ENCODE measurements at places on chromosomes 4 and X.

DNA sequence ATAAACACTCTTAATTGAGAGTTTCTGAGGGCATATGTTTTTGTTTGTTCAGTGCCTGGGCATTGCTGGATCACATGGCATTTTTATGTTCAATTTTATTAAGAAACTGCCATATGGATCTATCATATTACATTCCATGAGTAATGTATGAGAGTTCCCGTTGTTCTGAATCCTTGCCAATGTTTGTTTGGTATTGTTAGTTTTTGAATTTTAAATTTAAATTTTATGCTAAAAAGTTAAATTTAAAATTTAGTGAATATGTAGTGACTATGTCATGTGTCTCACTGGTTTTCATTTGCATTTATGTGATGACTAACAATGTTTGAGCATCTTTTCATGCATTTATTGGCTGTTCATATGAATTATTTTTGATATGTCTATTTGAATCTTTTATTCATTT lies 54.8 kb upstream of the GEMIN8 start:
- DNase-seq: no peak

DNA sequence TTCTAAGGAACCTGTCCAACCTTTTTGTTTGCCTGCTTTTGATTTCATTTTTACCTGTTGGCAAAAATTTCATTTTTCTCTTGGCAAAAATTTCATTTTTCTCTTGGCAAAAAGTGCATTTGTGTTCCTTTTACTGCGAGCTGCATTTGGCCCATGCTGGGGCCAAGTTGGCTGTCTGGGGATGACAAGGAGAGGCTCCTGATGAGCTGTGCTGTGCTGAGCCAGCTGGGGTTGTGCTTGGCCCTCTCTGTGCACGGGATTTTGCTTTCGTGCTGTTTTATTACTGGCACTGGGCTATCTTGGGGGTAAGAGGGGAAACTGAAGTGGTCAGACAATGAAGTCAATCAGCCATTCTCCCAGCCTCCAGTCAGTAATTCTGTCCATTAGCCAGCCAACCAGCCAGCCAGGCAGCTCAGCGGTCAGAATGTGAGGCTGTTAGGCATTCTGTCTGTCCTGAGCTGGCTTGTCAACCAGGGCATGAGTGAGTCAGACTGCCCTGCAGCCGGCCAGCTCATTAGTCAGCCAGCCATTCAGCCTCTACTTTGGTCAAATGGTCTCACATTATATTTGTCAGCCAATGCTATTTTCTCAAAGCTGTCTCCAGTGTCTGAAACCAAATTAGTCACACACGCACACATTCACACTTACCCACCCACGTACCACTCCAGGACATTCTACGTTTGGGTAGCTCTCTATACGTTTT lies 56.9 kb upstream of the PRPS1 start:
- DNase-seq: no peak

DNA sequence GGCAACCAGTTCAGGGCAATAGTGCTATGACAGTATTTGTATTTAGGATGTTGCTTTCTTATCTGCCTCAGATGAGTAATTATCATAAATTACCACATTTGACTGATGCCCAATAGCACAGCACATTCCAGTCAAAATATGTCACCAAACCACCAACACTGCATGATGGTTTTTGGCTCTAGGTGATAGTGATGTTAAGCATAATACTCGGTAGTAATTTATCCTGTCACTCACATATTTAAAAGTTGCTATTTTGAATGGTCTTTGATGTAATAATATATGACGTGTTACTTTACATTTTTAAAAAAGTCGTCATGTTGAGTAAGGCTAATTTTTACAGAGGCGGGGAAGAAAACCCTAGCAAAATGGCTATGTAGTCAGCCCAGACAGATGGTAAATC lies 42.5 kb downstream of the UNC5C start:
- no peak for DNase-seq

DNA sequence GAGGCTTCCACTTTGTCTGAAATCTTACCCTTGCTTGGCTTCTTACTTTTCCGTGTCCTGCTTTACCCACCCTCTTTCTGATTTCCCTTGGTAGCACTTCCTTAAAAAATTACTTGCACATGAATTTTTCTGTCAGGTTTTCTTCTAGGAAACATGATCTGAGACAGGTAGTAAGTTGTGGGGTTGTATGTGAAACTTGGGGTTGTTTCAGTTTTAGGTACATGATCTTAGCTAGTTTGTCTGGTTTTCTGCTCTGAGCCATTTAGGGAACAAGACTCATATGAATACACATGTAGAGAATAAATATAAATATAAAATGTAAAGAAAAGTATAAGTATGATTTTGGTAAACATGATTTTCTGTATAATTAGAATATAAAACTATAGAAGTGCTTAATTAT lies 17.4 kb upstream of the ARMCX2 start:
- no peak for DNase-seq

- DNase-seq: no peak
Measured at GRCh38 chr4:74370912-74371311, 6.0 kb downstream of the EREG start.

DNA sequence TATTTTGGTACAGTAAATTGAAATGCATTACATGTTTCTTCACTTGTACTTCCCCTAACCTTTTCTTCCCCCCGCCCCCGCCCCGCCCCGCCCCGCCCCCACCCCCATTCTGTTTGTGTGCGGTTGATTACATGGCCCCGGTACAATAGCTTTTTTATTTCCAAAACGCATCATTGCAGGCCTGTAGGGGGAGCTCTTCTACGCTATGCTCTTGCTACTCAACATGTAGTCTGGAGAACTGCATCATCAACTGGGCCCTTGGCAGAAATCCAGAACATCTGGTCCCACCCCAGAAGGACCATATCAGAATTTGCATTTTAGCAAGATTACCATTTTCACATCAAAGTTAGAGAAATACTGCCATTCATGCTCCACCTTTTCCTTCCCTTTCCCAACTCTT lies 333.3 kb upstream of the DDX53 start:
- DNase-seq: no peak

DNA sequence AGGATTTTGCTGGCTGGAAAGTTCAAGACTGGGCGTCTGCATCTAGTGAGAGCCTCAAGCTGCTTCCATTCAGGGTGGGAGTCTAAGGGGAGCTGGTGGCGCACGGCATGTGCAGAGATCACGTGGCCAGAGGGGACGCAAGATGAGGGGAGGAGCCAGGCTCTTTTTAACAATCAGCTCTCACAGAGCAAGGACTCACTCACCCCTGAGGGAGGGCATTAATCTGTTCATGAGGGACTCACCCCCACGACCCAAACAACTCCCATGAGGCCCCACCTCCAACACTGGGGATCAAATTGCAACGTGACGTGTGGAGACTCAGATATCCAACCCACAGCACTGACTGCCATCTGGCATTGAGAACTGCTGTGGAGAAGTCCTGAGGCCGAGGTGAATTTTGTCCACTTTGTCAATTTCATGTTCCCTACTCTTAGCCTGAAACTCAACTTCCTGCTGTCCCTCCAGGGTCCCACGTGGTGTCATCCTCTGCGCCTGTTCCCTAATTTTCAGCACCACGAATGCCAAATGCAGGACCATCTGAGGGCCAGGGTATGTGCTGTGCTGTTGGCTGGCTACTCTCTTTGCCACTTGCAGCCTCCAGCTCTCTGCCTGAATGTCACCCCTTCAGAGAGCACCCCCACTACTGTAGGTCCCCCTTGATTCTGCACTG lies 5.6 kb downstream of the ZFP92 start:
- no peak for DNase-seq

- DNase-seq: no peak
Measured at GRCh38 chr4:10171055-10171454, 54.5 kb upstream of the WDR1 start.

DNA sequence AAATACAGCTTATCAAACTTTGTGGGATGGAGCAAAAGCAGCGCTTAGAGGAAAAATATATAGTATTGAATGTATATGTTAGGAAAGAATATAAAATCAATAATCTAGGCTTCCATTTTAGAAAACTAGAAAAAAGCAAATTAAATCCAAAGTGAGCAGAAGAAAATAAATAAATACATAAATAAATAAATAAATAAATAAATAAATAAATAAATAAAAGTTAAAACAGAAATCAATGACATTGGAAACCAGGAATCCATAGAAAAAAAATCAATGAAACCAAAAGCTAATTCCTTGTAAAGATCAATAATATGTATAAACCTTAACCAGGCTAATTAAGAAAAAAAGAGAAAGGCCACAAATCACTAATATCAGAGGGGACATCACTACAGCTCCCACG lies 141.8 kb upstream of the C1QTNF7 start:
- no peak for DNase-seq

- DNase-seq: no peak
Measured at GRCh38 chr4:89757154-89757719, 79.7 kb downstream of the SNCA start.

DNA sequence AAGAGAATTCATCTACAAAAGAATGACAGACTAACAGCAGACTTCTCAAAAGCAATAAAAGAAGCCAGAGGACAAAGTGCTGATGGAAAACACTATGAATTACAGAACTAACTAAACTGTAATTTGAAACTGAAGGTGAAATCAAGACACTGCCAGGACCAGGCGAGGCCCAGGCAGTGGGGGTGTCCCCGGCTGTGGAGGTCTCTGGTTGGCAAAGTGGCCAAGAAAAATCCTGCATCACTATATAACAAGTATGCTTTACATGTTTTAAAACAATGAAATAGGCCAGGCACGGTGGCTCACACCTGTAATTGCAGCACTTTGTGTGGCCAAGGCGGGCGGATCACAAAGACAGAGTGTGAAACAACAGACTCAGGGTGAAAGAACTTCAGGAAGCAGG lies 32.9 kb downstream of the CHM start:
- DNase-seq: no peak

DNA sequence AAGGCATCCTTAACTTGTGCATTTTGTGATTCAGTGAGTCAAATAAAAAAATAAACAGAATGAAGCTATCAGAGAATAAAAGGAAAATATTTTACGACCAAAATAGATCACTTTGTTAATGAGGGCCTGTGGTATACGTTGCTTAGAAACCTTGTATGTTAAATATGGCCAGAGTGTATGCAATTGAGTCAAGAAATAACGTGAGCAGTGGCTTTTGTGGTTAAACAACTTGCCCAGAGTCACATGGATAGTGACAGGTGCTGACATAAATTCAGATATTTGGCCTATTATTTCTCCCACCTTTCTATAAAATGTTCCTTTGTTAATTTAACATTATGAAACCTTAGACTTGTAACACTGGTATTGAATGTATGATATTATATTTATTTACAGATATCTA lies 393.4 kb downstream of the PABPC4L start:
- DNase-seq: no peak

DNA sequence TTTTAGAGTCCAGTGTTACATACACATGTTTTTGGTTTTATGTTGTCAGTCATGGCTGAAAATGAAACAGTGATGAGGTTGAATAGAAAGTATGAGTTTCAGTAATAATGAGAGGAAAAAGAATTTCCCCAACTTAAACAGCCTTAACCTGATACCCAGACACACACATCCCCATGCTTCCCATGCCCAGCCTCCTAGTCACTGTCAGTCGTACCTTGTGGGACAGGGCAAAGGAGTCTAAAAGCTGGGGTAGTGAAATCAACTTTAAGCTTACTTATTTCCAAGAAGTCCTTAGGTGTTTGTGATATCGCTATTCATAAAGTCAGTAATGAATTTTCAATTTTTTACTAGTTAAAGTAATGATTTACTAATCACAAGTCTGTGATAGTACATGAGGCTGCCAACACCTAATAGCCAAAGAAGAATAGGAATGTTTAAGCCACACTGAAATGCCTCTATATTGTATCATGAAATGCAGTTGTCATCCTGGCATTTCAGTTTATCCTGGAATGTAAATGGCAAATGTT lies 24.3 kb upstream of the GPR34 start:
- no peak for DNase-seq

- DNase-seq: no peak
Measured at GRCh38 chr4:94650134-94650495, 107.6 kb upstream of the BMPR1B start.

- DNase-seq: no peak
Measured at GRCh38 chrX:19846995-19847790, 40.2 kb downstream of the SH3KBP1 start.

DNA sequence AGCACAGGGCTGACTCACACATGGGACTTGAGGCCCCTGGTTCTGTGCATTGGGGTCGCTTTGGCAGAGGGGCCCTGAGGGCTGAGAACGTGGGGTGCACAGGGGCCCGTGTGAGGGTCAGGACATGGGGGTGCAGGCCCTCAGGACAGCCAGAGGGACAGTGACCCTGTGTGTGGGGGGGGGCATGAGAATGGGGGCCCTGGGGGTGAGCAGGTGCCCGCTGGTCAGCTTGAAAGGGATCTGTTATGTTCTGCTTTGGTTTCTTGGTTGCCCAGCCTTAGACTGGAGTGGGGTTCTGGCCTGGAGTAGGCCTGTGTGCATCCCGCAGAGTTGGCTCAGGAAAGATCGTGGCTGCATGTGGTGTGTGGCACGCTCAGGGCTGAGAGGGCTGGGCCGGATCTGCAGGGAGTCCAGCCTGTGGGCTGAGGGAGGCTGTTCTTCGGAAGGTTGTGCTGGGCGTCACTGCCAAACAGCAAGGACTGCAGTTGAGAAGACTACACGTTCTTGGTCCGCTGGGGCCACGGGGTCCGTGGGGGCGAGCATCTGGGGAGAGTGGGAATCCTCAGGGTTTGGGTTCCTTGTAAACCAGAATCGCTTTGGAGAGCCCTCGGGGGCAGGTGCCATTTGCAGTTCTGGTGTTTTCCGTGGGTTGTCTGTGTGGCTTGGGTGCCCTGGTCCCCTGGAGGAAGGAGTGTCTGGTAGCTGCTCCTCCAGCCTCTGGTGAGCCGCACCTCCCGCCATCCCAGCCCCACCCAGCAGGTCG lies 15.2 kb upstream of the UVSSA start:
- DNase-seq: no peak

DNA sequence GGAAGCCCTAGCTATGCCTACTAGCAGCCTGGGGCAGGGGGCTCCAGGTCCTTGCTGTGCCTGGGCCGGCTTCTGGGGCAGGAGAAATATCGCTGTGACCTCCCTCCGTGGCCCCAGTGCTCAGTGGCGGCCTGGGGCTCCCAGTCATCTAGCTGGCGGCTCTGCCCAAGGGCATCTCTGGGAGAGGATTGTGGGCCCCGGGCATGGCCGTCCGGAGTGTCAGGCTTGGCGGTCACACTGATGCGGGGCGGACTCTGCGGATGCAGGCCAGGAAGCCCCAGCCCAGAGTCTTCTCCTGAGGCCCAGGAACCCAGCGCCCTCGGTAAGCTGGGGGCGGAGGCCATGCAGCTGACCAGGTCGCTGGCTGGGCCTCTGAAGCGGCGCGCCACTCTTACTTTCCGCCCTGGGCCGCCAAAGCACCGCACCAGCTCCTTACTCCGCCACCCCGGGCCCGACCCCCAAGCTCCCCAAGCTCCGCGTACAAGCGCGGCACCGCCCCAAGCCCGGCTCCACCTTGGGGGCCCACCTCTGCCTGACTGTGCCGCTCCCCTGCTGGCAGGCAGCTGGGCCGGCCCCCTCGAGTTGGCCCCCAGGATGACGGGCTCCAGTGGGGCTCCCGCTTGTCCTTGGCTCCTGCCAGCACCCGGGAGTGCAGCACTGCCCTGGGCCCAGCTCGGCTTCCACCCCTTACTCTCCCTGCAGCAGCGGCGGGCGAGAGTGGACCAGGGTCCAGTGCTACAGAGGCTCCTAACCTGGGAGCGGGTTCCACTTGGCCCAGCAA lies 720.0 kb downstream of the PCDH18 start:
- DNase-seq: no peak

Measured in stimulated activated CD4-positive, alpha-beta T cell treated with anti-CD3 and anti-CD28 coated beads, Interleukin-15, amount 100 ng/mL, for 1 hour (primary cell).